Thyroid gland (tissue), 4 donors: ENCODE measurements at places on chromosomes 12 and 14.

DNA sequence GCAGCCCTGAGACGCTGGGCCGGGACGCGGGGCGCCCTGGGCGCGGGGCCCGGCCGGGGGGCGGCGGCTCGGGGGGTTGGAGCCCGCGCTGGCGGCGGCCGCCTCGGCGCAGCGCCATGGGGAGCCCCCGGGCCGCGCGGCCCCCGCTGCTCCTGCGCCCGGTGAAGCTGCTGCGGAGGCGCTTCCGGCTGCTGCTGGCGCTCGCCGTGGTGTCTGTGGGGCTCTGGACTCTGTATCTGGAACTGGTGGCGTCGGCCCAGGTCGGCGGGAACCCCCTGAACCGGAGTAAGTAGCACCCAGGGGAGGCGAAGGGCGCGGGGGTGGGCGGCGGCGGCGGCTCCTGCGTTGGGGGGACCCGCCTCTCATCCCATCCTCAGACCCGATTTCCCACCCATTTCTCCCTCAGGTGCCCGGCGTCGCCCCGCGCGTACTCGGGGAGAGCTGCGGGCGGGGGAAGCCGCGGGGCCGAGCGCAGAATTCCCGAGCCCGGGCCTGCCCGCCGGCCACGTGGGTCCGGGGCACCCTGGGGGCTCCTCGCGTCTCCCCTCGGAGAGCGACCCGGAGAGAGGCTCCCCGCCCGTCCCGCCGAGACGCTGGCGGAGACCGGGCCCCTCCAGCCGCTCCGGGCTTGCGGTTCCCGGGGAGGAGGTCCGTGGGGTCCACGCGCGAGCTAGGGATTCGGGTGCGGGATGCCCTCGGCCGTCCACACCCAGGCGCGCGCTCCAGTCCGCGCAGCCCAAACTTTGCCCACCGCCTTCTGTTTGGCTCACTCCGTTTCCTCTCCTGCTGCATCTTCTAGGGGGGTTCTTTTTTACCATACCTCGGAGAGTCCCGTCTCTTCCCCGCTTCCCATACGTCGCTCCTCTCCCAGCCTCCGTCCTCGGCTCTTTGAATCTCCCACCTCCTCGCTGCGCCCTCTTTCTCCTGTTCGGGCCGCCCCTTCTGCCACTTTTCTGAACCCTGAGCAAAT, 807 bp downstream of the B4GALNT3 start:
- no peaks in the 10 kb centered on the region for H3K27me3 ChIP-seq
- H3K4me1 ChIP-seq = peaks cover 22% of the 10 kb centered on the region
- H3K4me3 ChIP-seq = peak overlapping the region; percentile 49

- H3K4me3 ChIP-seq = no peak overlapping the region
- H3K36me3 ChIP-seq = no peaks in the 10 kb centered on the region
- H3K27ac ChIP-seq = no peak overlapping the region
- H3K4me1 ChIP-seq = no peaks in the 10 kb centered on the region
- DNase-seq = peak; percentile 67
- H3K27me3 ChIP-seq = no peaks in the 10 kb centered on the region
These were observed 13.0 kb upstream of the TMED2 start for GRCh38 chr12:123571343-123571813.

GRCh38 chr12:121829250-121829918, 25.6 kb downstream of the SETD1B start:
- no peak overlapping the region for H3K27ac ChIP-seq
- H3K27me3 ChIP-seq = no peaks in the 10 kb centered on the region
- DNase-seq = no peak
- H3K4me3 ChIP-seq = no peak overlapping the region
- H3K36me3 ChIP-seq = peaks cover 40% of the 10 kb centered on the region

- no peaks in the 10 kb centered on the region for H3K4me1 ChIP-seq
- H3K36me3 ChIP-seq = no peaks in the 10 kb centered on the region
- no peak overlapping the region for H3K4me3 ChIP-seq
- H3K27ac ChIP-seq = no peak overlapping the region
- no peaks in the 10 kb centered on the region for H3K27me3 ChIP-seq
These were observed 533.3 kb upstream of the MIS18BP1 start for GRCh38 chr14:45786266-45786665.

- H3K27ac ChIP-seq = no peak overlapping the region
- no peaks in the 10 kb centered on the region for H3K27me3 ChIP-seq
- no peak for DNase-seq
- no peaks in the 10 kb centered on the region for H3K36me3 ChIP-seq
These were observed 240.9 kb downstream of the DPF3 start for GRCh38 chr14:72653026-72653425.

- no peak overlapping the region for H3K27ac ChIP-seq
- no peak for DNase-seq
- H3K4me3 ChIP-seq = no peak overlapping the region
- H3K27me3 ChIP-seq = no peaks in the 10 kb centered on the region
- no peaks in the 10 kb centered on the region for H3K36me3 ChIP-seq
- no peaks in the 10 kb centered on the region for H3K4me1 ChIP-seq
These were observed 4.4 kb downstream of the MSRB3 start for GRCh38 chr12:65282840-65283239.

DNA sequence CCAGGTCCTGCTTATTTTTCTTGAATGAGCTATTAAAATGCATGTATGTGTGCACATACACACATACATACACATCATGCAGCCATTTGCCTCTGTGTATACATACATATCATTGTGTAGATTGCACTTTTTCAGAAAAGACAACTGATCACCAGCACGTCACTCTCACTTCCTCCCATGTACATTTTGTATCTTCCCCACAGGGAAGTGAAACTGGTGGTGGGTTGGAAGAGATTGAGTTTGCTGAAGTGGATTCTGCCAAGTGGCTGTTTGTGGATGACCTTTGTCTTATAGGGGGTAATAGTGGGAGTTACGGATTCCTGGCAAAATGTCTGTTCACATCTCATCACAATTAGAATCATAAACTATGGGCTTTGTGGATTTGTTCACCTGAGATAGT, 448.6 kb downstream of the RAD51B start:
- DNase-seq = no peak
- no peaks in the 10 kb centered on the region for H3K36me3 ChIP-seq
- no peak overlapping the region for H3K27ac ChIP-seq
- H3K27me3 ChIP-seq = no peaks in the 10 kb centered on the region
- H3K4me1 ChIP-seq = no peaks in the 10 kb centered on the region

- no peaks in the 10 kb centered on the region for H3K36me3 ChIP-seq
- H3K4me3 ChIP-seq = no peak overlapping the region
- H3K4me1 ChIP-seq = peaks cover 14% of the 10 kb centered on the region
- no peaks in the 10 kb centered on the region for H3K27me3 ChIP-seq
- no peak overlapping the region for H3K27ac ChIP-seq
- no peak for DNase-seq
These were observed 27.8 kb downstream of the EFCAB11 start for GRCh38 chr14:89926694-89927093.

GRCh38 chr14:68794130-68794850, 1.4 kb upstream of the ZFP36L1 start:
- H3K4me3 ChIP-seq = peak overlapping the region; percentile 74
- DNase-seq = peak; percentile 90
- peak overlapping the region; percentile 100 for H3K27ac ChIP-seq
- peaks cover 12% of the 10 kb centered on the region for H3K36me3 ChIP-seq

- no peak overlapping the region for H3K4me3 ChIP-seq
- no peak for DNase-seq
- no peaks in the 10 kb centered on the region for H3K27me3 ChIP-seq
These were observed 284.8 kb upstream of the DIO3 start for GRCh38 chr14:101276309-101277091.

DNA sequence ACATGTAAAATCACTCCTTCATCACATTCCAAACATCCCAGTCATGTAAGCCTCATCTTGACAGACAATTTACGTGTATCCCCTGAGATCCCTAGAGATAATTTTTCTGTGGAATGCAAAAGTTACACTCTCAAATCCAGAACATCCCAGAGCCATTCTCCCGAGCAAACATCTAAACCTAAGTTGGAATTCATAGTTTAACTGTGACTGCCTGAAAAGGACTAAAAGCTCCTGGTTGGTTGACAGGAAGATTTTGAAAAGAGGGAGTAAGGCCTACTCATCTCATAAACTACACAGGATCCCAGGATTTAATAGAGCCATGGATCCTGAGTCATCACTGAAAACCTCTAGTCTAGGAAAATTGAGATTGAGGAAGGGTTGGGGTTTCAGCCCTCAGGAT, 123.6 kb downstream of the SCN8A start:
- no peaks in the 10 kb centered on the region for H3K36me3 ChIP-seq
- no peaks in the 10 kb centered on the region for H3K4me1 ChIP-seq
- H3K4me3 ChIP-seq = no peak overlapping the region
- DNase-seq = no peak

- H3K4me3 ChIP-seq = no peak overlapping the region
- no peaks in the 10 kb centered on the region for H3K36me3 ChIP-seq
- no peak overlapping the region for H3K27ac ChIP-seq
These were observed 66.2 kb downstream of the PTGER2 start for GRCh38 chr14:52380294-52380693.

GRCh38 chr14:73878436-73878835, 8.2 kb upstream of the ZNF410 start:
- no peak overlapping the region for H3K27ac ChIP-seq
- no peak overlapping the region for H3K4me3 ChIP-seq
- H3K36me3 ChIP-seq = no peaks in the 10 kb centered on the region
- H3K27me3 ChIP-seq = no peaks in the 10 kb centered on the region

- no peak overlapping the region for H3K4me3 ChIP-seq
- H3K36me3 ChIP-seq = no peaks in the 10 kb centered on the region
- no peaks in the 10 kb centered on the region for H3K4me1 ChIP-seq
- H3K27ac ChIP-seq = no peak overlapping the region
- H3K27me3 ChIP-seq = no peaks in the 10 kb centered on the region
These were observed 146.8 kb downstream of the TMTC2 start for GRCh38 chr12:82833481-82833880.

DNA sequence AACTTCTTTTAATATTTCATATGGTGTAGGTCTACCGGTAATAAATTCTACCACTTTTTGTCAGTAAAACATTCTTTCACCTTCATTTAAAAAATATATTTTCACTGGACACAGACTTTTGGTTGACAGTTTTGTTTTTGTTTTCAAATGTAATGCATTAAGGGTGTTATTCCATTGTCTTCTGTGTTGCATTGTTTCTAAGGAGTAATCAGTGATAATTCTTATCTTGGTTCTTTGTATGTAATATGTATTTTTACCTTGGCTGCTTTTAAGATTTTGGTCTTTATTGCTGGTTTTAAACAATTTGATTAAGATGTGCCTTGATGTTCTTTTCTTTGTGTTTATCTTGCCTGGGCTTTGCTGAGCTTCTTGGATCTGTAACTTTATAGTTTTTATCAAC, 4.1 kb downstream of the MAP1LC3B2 start:
- no peak for DNase-seq
- H3K4me3 ChIP-seq = no peak overlapping the region
- peaks cover 8% of the 10 kb centered on the region for H3K4me1 ChIP-seq
- no peaks in the 10 kb centered on the region for H3K36me3 ChIP-seq
- H3K27ac ChIP-seq = no peak overlapping the region
- H3K27me3 ChIP-seq = no peaks in the 10 kb centered on the region

DNA sequence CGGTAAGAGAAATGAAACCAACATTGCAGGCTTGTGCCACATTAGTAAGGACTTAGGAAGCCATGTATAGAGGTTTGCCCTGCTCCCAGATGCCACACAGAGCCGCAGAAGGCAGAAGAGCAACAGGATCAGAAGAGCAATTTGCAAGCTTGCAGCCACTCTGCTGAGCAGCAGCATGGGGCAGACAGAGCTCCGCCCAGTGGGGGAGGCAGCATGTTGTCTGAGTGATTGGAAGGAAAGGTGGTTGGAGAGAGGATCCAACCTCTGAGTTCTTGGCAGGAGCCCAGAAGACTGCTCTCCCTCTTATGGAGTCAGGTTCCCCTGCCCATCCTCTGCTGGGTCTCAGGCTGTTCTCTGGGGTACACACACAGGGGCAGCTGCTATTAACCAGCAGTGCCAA, 2.3 kb upstream of the KRT6A start:
- H3K4me1 ChIP-seq = no peaks in the 10 kb centered on the region
- H3K27ac ChIP-seq = no peak overlapping the region
- no peaks in the 10 kb centered on the region for H3K36me3 ChIP-seq
- peak; percentile 61 for DNase-seq
- no peak overlapping the region for H3K4me3 ChIP-seq

GRCh38 chr12:55172686-55173085, 46.5 kb downstream of the OR9K2 start:
- no peak overlapping the region for H3K27ac ChIP-seq
- no peaks in the 10 kb centered on the region for H3K27me3 ChIP-seq
- no peaks in the 10 kb centered on the region for H3K4me1 ChIP-seq
- no peak overlapping the region for H3K4me3 ChIP-seq
- H3K36me3 ChIP-seq = no peaks in the 10 kb centered on the region
- DNase-seq = no peak

DNA sequence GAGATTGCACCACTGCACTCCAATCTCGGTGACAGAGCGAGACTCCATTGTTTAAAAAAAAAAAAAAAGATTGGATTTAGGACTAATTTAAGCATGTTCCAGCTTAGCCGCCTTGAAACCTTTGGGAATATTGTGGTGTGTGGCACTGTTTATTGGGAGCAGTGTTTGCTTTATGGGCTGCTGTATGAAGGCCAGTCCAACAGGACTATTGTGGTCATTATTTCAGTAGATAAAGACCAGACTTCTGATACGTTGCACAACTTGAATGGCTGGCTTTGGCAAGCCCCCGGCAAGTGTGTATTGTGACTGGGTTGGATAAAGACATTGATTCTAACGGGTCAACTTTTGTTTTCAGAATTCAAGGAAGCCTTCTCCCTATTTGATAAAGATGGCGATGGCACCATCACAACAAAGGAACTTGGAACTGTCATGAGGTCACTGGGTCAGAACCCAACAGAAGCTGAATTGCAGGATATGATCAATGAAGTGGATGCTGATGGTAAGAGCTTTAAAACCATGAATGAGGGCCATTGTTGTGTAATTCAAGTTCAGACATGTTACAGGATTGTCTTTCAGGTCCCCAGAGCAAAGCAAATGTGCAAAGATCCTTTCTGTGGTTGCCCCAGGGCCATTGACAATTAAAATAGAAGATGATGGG, 4.2 kb downstream of the CALM1 start:
- peaks cover 49% of the 10 kb centered on the region for H3K36me3 ChIP-seq
- no peak for DNase-seq
- peaks cover 20% of the 10 kb centered on the region for H3K4me1 ChIP-seq
- H3K27me3 ChIP-seq = no peaks in the 10 kb centered on the region

DNA sequence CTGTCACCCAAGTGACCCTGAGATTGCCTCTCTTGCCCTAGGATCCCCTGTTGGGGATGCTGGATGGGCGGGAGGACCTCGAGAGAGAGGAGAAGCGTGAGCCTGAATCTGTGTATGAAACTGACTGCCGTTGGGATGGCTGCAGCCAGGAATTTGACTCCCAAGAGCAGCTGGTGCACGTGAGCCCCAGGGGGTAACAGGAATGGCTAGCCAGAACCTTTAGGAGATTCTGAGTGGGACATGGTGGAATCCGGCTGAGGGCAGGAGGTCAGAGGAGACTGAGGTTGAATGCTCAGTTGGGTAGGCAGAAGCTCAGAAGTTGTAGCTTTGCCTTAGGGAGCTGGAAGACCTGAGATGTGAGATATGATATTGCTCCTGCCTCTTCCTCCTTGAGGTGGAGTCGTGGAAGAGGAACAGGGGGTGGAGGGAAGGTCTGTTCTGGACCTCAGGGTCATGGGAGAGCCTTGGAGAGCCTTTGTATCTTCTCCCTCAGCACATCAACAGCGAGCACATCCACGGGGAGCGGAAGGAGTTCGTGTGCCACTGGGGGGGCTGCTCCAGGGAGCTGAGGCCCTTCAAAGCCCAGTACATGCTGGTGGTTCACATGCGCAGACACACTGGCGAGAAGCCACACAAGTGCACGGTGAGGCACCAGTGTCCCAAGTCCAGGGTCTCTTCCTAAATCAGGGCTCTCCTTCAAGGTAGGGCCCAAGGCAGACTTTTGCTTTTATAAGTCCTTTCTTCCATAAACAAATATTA, 6.3 kb downstream of the GLI1 start:
- no peak for DNase-seq
- no peak overlapping the region for H3K4me3 ChIP-seq
- H3K27ac ChIP-seq = no peak overlapping the region
- H3K27me3 ChIP-seq = no peaks in the 10 kb centered on the region
- peaks cover 7% of the 10 kb centered on the region for H3K4me1 ChIP-seq
- no peaks in the 10 kb centered on the region for H3K36me3 ChIP-seq
